Stimulated activated CD4-positive, alpha-beta T cell treated with anti-CD3 and anti-CD28 coated beads, Interleukin-1b, Interleukin-23, amount 100 ng/mL, for 1 hour (primary cell): ENCODE measurements at places on chromosomes 7 and 10.
A peak's percentile ranks its signal among the peaks of the same experiment; 100 is the strongest.

GRCh38 chr10:94549221-94549620 lies 3.6 kb downstream of the HELLS start:
- DNase-seq: no peak

DNA sequence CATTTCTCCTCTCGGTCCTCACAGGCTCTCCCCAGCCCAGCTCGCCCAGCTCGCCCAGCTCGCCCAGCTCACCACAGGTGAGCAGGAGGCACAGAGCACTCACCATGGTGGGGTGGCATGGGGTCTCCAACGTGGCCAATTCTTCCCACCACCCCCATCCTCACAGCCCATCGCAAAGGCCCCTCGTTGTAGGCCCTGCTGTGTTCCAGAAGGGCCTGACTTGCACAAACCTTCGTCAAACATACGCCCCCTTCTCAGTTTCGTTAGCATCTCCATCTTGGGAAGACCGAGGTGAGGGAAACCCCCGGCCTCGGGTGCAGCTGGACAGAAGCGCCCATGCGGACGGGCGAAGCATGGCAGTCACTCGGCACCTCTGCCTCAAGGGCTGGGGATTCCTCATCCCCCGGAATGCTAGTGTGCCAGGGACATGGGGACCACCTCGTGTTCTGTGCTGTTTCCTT lies 304.6 kb downstream of the TNS3 start:
- no peak for DNase-seq

GRCh38 chr7:70698219-70698832 lies 433.6 kb upstream of the GALNT17 start:
- no peak for DNase-seq

DNA sequence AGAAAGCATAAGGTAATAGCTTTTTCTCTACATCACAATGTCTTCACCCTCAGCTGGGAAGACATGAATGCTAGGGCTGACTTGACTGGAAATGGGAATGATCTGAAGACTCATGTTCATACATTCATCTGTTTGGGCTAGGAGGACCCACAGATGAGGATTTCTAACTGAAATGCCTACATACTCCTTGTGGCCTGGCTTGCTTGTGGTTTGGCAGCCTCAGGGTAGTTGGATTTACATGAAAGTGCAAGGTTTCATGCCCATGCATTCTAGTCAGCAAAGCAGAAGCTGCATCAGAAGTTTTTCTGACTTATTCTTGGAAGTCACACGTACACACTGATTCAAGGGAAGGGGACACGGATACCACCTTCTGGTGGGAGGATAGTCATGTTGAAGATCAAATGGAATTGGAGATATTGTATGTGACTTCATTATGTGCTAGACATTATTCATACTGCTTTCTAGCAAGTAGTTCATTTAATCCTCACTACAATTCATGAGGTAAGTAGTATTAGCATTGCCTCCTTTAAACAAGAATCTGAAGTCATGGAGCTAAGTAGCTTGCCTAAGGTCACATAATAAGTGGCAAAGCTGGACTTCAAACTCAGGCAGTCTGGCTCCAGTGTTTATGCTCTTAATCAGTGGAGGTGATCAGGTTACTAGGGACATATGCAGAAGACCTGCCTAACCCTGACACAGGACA lies 957.0 kb downstream of the LRMDA start:
- DNase-seq: no peak

DNA sequence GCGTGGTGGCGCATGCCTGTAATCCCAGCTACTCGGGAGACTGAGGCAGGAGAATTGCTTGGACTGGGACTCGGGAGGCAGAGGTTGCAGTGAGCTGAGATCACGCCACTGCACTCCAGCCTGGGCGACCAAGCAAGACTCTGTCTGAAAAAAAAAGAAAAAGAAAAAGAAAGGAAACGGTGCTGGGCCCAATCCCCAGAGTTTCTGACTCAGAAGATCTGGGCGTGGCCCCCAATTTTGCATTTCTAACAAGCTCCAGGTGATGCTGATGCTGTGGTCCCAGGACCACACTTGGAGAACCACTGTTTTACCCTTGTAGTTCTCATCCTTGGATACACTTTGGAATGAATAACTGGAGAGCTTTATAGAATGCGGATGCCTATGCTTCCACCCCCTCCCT lies 79.0 kb downstream of the C10orf105 start:
- DNase-seq: no peak

GRCh38 chr10:102599565-102600327 lies 44.5 kb upstream of the TRIM8 start:
- DNase-seq: no peak

DNA sequence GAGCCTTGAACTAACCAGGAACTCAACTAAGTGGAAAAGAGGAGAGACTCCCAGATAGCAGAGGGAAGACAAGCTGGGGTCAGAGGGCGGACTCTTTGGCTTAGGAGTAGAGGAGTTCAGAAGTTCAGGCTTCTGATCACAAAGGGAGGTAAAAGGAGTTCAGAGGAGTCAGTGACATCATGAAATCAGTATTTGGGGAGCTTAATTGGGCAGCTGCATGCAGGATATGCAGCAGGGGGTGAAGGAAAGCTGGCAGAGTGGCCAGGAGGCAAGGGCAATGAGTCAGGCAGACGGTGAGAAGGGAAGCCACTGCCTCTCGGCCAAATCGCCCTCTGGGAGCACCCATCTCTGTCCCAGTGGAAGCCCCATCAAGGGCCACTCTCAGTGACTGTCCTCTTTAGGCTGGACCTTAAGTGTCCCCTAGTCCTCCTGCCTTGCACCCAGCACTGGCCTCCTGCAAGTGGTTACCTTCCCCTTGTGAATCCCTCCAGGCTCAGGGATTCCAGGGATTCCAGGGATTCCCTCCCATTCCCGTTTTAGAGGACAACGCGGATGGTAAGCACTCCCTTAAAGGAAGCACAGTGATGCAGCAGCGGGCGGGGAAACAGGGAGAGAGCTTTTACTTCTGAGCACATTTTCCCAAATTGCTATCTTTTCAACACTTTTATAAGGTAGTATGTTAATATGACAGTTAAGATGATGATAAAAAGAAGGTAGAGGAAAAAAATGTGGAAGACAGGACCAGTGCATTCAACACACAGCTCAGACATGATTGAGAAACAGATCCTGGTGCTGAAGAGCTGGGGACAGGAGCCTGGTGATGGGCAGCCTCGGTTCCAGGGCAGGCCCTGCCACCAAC lies 72.6 kb downstream of the KCNMA1 start:
- DNase-seq: no peak

DNA sequence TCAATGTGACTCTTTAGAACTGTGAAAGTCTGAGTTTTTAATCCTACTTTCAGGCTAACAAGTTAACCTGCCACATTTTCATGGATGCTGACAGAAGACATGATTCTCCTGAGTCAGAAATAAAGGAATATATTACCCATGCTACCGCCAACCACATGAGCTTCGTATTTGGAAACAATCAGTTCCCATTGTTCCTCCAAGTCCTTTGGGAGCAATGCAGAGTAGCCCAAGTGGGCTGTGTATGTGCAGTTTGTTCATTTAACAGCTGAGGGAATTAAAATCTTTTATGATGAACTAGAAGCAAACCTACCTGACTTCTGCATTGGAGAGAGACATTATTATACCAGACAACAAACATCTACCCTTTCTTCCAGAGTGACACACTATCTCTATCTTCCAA lies 169.3 kb upstream of the BET1 start:
- DNase-seq: no peak

GRCh38 chr7:7257899-7258692 lies 75.8 kb downstream of the C1GALT1 start:
- no peak for DNase-seq

GRCh38 chr10:77247031-77247990 lies 390.3 kb downstream of the KCNMA1 start:
- no peak for DNase-seq

- no peak for DNase-seq
Observed at GRCh38 chr10:103877861-103878260, 22.5 kb upstream of the SH3PXD2A start.

DNA sequence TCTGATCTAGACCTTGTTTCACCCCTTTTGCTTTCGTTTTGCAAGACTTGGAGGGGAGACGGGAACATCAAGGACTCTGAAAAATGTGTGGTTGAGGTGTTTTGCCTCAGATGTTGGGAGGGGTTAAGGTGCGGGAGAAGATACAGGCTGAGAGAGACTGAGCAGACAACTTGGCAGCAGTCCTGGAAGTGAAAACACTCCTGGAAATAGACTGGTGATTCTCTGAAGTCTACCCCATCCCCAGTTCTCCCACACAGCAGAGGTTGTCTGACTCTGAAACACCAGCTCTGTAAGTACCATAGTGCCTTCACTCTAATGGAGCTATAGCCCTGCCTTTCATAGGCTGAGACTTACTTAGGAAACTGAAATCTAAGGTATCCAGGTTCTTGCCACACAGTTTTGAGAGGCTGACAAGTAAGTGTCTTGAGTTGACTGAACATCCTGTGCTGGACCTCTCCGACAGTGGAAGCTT lies 152.5 kb downstream of the PPP1R9A start:
- no peak for DNase-seq

GRCh38 chr7:155879592-155879991 lies 67.3 kb upstream of the SHH start:
- no peak for DNase-seq

GRCh38 chr7:131105799-131106680 lies 221.6 kb upstream of the MKLN1 start:
- peak; percentile 48 for DNase-seq

DNA sequence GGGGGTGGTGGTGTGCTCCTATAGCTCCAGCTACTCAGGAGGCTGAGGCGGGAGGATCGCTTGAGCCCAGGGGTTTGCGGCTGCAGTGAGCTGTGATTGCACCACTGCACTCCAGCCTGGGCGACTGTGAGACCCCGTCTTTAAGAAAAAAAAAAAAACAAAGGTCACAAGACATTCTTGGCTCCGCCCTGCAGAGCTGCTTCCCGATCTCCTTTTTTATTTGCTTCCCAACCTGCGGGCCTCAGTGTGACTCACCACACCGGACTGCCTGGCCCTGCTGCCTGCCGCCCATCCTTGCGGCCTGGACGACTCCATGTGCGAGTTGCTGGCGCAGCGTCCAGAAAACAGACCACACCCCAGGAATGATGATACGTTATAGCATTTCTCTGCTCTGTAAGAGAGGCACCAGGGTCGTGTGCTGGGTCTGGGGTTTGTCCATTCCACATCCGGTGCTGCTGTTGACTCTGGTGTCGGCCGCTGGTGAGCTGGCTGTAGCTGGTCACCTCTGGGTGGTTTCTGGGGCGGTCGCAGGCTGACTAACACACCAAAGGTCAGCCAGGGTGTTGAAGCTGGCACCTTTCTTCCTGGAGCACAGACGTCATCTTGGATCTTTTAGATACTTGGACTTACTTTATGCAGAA lies 123.6 kb downstream of the TCF7L2 start:
- DNase-seq: no peak

DNA sequence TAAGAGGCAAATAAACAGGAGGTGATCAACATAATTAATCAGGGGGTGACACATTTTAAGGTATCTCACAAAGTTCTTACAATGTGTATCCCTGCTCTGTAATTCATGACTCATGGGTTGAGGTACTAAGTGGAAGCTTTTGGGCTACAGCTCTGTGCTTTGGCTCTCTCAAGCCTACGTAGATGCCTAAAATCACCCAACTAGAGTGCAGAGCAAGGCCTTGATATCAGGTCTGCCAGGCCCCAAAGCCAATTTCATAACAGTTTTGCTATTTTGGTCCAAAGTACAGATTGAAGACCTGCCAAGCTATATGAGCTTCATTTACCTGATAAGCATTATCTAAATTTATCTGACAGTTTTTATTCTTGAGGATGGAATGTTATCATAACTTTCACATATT lies 175.3 kb upstream of the BET1 start:
- DNase-seq: no peak

DNA sequence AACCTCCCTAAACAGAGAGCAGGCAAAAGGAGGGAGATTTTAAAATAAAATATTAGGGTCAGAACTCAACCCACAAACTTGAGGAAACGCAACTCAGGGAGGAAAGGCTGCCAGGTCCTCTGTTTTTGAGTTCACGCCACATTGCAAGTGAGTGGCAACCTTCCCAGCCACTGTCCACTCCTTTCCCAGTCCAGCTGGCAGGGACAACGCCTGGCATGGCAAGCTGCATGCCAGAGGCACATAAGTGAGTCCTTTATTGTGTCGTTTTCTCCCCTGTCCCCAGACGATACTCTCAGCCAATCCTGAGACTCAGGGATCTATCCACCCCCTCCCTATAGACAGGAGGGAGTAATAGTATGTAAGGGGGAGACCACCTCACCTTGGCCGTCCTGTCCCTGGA lies 22.4 kb downstream of the FBXW4 start:
- no peak for DNase-seq

DNA sequence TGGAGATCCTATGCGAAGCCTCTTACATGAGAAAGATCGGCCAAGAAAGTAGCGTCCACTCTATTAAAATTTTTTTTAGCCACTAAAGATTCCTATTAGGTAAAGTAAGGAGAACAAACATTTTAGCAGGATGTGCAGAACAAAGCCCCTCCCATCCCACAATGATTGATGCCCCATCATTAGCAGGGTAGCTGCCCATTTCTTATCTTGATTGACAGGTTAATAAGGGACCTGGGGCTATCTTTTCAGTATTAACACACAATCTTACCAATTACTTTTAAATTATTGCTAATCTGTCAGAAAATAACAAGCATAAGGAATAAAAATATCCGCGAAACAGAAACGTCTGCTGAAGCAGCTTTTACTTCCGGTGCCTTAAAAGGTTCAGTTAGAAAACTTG lies 5.1 kb downstream of the FZD8 start:
- DNase-seq: no peak

DNA sequence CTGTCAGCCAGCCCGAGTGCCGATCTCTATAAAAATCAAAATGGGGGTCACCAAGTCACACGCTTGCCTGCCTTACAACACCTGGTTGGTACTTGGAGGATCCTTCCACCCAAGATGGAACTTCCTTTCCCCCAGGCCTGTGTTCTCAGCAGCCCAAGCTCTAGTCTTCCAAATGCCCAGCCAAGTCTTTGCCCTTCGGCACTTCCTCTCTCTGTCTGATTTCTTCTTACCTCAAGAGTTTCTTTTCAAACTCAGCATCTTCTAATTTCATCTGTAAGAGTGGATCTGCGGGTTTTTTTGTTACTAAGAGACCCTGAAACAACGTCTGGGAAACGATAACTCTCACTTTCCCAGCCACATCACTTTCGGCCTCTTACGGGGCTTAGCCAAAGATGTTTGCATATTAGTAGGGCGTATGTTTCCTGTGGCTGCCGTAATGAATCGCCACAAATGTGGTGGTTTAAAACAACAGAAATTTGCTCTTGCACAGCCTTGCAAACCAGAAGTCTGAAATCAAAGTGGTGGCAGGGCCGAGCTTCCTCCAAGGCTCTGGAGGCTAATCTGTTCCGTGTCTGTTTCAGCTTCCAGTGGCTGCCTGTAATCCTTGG lies 219.9 kb downstream of the TCF7L2 start:
- DNase-seq: no peak

DNA sequence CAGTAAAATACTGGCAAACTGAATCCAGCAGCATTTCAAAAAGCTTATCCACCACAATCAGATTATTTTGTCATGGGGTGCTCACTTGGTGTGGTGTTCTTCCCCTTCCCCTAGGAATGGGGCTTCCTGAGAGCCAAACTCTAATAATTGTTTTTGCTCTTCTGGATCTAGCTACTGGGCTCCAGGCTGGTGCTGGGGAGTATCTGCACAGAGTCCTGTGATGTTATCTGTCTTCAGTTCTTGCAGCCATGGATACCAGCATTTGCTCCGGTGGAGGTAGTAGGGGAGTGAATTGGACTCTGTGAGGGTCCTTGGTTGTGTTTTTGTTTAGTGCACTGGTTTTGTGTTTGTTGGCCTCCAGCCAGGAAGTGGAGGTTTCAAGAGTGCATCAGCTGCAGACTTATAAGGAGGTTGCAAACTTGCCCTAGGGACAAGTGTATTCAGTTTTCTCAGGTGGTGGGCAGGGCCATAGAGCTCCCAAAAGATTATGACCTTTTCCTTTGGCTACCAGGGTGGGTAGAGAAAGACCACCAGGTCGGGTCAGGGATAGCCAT lies 308.5 kb upstream of the MAGI2 start:
- no peak for DNase-seq
